Activated T-cell treated with anti-CD3 and anti-CD28 coated beads for 4 hours (primary cell): ENCODE measurements at places on chromosomes 4 and X.

DNA sequence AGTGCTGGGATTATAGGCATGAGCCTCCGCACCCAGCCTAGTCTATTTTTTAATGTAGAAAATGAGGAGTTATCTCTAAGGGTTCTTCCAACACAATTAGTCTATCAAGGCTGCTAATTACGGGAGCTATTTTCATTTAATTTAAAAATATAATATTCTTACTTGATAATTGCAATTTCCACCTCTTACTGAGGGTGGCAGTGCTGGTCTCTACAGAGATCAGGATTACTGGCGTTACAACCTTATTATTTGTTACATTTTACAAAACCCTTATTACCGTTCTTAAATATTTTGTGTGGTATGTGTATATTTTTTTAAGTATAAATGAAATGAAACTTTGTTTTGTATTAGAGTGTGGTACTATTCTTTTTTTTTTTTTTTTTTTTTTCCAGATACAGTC lies 17.6 kb upstream of the GK start:
- DNase-seq = no peak

DNA sequence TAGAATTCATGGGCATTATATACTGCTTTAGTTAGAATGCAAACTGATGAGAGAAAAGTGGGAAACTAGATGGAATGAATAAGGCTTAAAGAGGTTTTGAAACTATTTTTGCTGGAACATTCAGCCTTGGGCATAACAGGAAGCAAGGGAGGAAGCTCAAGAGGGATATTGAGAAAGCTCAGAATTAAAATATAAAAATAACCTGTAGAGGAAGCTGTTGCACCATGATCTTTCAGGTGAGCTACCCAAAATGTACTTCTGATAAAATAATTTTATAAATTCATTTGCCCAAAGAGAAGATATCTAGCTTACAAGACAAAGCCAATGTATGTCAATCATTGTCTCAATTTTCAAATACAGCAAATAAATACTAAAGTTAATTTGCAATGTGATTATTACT lies 11.3 kb downstream of the GC start:
- no peak for DNase-seq

DNA sequence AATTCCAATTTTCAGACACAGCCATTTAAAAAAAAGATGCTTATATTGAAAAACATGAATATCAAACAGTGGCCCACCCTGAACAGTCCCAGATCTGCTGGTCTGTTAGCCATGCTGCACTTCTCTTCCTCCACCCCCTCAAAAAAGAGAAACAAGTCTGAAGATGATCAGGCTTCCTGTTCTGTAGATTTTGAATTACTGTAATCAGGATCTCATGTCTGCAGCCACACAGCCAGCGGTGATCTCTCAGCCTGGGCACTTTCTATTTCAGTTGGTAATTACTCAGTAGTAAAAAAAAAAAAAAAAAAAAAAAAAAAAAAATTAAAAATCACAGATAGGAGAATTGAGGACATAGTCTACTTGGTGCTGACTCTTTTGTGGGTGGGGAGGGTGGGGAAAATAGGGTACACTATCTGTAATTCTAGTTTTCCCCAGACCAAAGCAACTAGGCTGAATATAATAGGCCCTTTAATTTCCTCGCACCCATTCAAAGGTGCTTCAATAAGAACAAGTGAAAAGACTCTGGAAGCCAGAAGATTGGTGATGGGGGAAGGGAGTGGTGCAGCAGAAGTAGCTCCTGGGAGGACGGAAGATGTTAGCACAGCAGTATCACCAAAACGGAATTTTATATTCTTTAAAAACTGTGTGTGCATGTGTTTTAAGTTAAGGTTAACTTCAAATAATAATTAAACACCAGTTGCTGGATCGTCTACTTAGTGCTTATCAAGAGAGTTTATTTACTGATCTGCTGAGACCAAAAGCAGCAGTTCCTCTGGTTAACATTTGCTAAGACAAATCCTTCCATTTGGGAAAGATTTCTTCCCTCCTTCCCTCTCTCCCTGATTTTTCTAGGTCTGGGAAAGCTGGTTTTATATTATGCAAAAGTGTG lies 47.0 kb downstream of the SPRY1 start:
- DNase-seq = no peak

DNA sequence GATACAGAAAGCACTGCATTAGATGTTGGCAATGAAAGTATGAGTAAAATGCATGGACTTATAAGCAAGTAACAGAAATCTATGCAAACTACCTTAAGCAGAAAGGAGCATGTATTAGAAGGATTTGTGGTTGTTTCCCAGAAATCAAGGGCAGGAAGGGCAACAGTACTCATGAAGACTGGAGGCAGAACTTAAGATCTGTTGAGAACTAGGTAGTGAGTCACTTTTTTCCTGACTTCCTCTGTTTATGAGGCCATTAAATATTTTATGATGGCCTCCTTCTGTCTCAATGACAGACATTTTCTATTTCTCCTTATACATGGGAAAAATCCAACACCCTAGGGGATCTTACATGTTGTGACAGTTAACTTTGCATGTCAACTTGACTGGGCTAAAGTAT lies 398.2 kb downstream of the MID1IP1 start:
- DNase-seq = no peak

DNA sequence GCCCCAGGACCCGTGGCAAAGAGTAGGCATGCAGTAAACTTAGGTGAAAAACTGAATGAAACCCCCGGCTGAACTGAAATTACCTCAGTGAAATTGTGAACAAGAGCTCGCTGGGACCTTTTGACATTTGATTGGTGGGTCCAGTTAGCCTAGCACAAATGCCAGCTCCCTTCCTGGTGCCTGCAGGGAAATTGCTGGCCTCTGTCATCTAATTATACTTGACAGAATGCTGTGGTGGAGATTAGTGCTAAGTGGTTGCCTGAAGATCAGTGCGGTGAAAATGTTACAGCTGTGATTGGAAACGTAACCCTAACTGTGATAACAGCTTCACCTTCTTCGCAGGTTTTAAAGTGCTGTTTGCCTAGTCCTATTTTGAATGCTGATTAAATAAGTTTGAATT lies 43.0 kb downstream of the ADD1 start:
- DNase-seq = no peak

GRCh38 chr4:185359767-185360446 lies 35.8 kb downstream of the LRP2BP start:
- no peak for DNase-seq

- DNase-seq = no peak
Measured at GRCh38 chr4:109552237-109552636, 7.8 kb upstream of the MCUB start.

GRCh38 chr4:4364486-4365208 lies 22.3 kb upstream of the NSG1 start:
- no peak for DNase-seq

DNA sequence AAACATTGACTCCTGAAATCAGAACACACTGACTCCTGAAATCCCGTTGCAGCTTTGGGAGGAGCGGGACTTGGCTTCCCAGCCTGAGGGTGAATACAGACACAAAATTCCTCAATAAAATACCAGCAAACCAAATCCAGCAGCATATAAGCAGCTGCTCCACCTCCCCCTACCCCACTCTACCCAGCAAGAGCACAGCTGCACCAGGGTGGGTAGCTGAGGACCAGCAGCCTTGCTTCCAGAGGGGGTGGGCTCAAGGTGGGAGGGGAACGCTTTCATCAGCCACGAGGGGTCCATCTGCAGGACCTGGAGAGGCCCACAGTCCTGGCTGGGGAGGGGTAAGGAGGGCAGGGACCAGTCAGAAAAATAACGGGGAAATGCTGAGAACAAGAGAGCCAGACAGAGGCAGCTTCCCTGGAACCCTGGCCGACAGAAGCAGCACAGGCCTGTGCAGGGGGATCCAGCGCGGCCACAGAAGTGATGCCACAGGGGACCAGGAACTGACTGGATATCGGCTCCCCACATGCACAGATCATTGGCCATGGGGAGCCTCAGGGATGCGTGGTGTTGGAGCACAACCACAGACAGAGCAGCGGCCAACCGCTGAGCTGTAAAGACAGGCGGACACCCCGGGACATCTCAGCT lies 49.8 kb downstream of the FGFRL1 start:
- no peak for DNase-seq

DNA sequence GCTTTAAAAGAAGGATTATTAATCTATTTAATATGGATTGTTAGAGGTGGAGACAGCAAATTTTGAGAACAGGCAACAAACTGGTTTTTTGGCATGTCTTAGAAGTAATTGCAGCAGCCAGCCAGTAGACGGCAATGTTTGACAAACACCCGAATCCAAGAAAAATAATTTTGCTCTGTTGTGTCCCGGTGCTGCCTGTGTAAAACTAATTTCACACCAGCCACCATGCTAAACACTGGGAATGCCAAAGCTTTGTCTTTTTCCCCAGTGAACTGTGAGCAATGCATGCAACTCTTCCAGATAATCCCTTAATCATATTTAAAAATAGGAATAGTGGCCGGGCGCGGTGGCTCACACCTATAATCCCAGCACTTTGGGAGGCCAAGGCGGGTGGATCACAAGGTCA lies 25.9 kb downstream of the SMIM31 start:
- DNase-seq = no peak

- DNase-seq = no peak
Measured at GRCh38 chr4:150211016-150211415, 132.8 kb downstream of the DCLK2 start.

DNA sequence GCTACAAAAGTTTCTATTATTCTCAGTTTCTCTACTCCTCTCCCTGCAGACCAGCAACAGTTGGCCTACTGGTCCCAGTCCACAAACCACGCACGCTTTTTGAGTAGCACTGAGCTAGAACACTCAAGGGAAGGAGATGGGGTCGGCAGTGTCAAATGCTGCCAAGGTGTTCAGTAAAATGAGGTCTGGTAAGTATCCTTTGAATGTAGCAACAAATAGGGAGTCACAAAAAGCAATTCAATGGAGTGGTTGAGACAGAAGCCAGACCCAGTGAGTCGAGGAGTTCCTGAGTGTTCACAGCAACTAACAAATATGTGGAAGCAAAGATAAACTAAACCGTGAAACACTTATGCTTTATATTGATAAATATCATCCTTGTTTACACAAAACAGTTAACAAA lies 355.7 kb downstream of the MID1IP1 start:
- no peak for DNase-seq

GRCh38 chr4:158805635-158806471 lies 37.0 kb downstream of the FNIP2 start:
- DNase-seq = no peak

DNA sequence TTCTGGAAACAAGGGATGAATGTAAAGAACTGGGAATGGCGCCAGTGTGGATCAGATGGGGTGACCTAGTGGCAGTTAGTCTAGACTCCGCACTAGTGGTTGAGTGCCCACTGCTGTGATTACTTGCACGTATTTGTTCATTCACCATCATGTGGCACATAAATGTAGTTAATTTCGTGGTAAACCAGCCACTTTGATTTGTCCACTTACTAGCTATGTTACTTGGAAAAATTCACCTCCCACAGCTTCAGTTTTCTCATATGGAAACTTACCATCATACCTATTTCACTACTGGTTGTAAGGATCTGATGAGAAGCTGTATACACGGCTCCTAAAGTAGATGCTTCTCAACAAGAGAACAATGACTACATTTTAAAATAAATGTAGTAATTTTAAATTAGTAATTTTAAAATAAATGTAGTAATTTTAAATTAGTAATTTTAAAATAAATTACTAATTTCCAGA lies 394 bp upstream of the DYNLT3 start:
- DNase-seq = no peak

GRCh38 chr4:23934223-23934622 lies 44.4 kb upstream of the PPARGC1A start:
- DNase-seq = no peak

DNA sequence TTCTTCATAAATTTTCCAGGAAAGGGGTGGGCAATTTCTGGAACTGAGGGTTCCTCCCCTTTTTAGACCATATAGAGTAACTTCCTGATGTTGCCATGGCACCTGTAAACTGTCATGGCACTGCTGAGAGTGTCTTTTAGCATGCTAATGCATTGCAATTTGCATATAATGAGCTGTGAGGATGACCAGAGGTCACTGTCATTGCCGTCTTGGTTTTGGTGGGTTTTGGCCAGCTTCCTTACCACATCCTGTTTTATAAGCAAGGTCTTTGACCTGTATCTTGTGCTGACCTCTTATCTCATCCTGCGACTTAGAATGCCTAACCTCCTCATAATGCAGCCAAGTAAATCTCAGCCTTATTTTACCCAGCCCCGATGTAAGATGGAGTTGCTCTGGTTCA lies 577.8 kb downstream of the NLGN4X start:
- DNase-seq = no peak

DNA sequence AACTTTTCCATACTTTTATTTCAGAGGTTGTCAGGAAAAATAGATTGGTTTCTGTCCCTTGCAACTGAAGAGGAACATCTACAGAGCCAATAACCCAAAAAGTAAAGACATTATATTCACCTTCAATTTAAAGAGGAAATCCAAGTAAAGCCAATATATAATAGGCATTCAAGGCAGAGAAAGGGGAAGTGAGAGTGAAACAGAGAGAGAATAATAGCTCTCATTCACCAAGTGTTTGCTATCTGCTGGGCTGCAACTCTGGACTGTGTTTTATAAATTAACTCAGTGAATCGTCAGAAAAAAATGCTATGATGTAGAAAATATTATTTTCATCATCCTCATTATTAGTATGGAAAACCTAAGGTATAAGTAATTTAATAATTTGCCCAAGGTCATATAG lies 448.5 kb downstream of the TRAM1L1 start:
- DNase-seq = no peak

DNA sequence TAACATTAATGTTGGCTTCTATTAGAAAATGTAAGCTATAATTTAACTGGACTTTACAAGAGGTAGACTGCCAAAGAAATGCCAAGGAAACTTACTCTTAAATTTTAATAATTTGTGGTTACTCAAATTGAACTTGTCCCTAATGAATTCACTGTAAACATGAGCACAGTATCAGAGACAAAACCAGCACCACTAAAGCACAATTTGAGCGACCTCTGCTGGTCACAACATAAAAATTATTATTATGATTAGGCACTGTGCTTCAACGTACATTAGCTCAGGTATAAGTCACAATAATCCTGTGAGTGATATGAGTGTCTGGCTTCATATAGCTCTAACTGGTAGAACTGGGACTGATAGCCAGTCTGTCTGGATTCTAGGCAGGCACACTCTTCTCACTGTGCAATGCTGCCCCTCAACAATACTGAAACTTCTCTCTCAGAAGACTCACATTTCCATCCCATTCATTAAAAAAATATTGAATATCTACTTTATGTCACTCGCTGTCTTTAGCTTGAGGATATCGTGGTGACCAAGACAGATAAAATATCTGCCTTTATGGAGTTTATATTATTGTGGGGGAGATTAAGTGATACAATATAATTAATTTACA lies 8.0 kb downstream of the NUDT6 start:
- no peak for DNase-seq

DNA sequence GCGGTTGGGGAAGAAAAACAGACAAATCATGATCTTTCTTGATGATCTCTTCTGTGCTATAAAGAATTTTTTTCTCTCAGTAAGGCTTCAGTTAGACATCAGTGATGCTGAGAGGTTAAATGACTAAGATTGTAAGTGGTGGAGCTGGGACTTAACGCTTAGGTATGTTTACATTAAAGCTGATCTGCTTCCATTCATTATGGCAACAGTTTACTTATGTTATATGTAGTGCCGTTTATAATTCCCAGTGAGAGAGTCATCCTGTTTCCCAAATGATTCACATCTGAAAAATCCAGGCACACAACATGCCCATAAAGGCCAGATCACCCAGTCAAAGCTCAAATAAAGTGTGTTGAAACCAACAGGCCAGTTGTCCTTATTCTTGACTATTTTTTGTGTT lies 50.1 kb downstream of the CENPVL3 start:
- no peak for DNase-seq

- no peak for DNase-seq
Measured at GRCh38 chrX:68936608-68937007, 107.8 kb downstream of the EFNB1 start.
